MCF 10A (cell line): ENCODE measurements at places on chromosomes 5 and 9. TPM values are rescaled to one million over a fixed set of nuclear protein-coding genes. Genes with fewer than 3 reads are reported as not detected.
A peak's percentile ranks its signal among the peaks of the same experiment; 100 is the strongest.

The ANKRD18B gene
- total RNA-seq: 12.5 and 13.0 TPM in 2 replicates

DNA sequence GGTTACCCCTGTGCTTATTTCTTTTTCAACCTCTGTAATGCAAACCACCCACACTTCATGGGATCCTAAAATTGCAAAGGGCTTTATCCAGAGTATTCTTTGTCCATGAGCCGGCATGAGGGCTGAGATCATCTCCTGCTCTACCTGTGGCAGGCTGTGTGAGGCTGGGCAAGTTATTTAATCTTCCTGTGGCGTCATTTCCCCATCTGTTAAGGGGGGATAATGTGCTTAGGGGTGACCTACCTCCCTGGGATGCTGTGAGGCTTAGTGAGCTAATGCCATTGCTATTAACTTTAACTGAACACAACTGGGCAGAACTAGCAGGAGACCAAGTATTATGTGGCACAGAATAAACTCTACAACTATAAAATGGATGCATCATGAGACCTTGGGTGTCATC is 17.0 kb downstream of the FRMPD1 start:
- no peak overlapping the region for H3K4me3 ChIP-seq
- H3K36me3 ChIP-seq: no peaks in the 10 kb centered on the region

GRCh38 chr9:547314-547713 is 294.2 kb upstream of the DMRT1 start:
- H3K27ac ChIP-seq: no peak overlapping the region
- no peak for DNase-seq
- H3K4me3 ChIP-seq: no peak overlapping the region
- no peaks in the 10 kb centered on the region for H3K27me3 ChIP-seq
- peaks cover 41% of the 10 kb centered on the region for H3K4me1 ChIP-seq

DNA sequence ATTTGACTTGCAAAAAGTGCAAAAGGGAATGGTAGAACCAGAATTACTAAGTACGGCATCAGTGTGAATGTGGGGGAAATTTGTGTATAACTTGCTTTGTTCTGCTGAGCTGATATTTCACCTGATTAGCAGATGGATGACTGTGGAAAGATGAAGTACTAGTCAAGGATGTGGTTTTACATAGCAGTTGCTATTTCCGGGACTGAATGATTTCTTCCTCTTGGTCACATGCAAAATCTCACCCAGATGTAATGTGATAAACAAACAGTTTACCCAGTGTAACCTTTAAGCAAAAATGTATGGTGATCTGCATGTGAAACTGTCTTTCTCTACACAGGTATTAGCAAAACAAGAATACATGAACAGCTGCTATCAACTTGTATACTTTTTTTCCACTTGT is 46.1 kb downstream of the DCP2 start:
- H3K27ac ChIP-seq: no peak overlapping the region
- DNase-seq: no peak
- peaks cover 10% of the 10 kb centered on the region for H3K4me1 ChIP-seq
- peaks cover 68% of the 10 kb centered on the region for H3K36me3 ChIP-seq
- no peaks in the 10 kb centered on the region for H3K27me3 ChIP-seq
- H3K4me3 ChIP-seq: no peak overlapping the region

- DNase-seq: no peak
- no peaks in the 10 kb centered on the region for H3K36me3 ChIP-seq
- H3K27ac ChIP-seq: no peak overlapping the region
- no peaks in the 10 kb centered on the region for H3K4me1 ChIP-seq
Observed at GRCh38 chr9:86575137-86575536, 220.9 kb upstream of the TUT7 start.

- no peak overlapping the region for H3K27ac ChIP-seq
- H3K27me3 ChIP-seq: peaks cover 26% of the 10 kb centered on the region
- DNase-seq: no peak
- no peak overlapping the region for H3K4me3 ChIP-seq
- no peaks in the 10 kb centered on the region for H3K36me3 ChIP-seq
- no peaks in the 10 kb centered on the region for H3K4me1 ChIP-seq
Observed at GRCh38 chr9:2928411-2928810, 84.5 kb upstream of the PUM3 start.

DNA sequence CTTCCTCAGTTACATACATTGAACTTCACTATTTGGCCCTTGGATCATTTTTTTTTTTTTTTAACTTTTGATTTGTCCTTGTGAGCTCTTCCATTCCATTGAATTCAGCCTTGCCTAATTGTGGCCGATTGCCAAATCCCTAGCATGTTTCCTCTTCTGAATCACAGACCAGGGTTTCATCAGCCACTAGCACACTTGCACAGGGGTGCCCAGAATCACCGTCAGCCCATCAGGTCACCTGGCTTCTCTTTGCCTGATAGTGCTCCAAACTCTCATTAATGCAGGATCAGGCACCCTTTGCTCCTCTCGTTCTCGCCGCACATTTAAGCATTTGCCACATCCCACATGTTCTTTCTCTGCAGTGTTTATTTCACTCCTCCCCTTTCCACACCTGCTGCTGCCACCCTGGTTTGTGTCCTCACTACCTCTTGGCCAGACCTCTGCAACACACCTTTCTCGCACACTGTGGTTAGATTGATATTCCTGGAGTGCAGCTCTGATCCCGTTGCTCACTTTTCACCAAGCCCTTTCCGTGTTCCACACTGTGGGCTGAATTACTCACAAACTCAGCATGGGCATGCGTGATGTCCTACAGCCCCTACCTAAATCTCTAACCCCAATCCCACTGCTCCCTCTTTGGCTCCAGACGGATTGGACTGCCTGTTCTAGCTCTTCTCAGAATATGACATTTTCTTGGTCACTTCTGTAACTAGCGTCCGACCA is 9.8 kb downstream of the PIK3R1 start:
- peaks cover 85% of the 10 kb centered on the region for H3K4me1 ChIP-seq
- peak overlapping the region; percentile 92 for H3K27ac ChIP-seq
- peak; percentile 98 for DNase-seq
- peaks cover 92% of the 10 kb centered on the region for H3K36me3 ChIP-seq
- H3K4me3 ChIP-seq: peak overlapping the region; percentile 69

The SPATA31C1 gene
- not detected in 2 replicates for total RNA-seq

DNA sequence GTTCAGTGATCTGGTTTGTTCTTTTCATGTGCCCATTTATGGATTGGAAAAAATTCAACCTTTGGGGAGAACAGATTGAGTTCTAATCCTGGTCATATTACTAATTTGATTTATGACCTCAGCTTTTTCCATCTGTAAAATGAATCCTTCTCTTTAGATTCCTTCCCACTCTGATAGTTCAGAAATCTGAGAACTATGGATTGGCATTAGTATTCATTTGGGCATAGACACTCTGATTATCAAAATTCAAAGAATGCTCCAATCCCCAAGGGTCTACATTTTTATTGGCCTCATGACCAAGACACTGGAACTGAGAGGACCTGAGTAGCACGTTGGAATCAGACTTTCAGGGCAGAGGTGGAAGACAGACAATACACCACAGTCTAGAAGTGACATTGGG is 405.9 kb upstream of the PAPPA start:
- no peaks in the 10 kb centered on the region for H3K36me3 ChIP-seq
- H3K27me3 ChIP-seq: no peaks in the 10 kb centered on the region
- no peak overlapping the region for H3K4me3 ChIP-seq
- H3K27ac ChIP-seq: no peak overlapping the region
- no peak for DNase-seq

DNA sequence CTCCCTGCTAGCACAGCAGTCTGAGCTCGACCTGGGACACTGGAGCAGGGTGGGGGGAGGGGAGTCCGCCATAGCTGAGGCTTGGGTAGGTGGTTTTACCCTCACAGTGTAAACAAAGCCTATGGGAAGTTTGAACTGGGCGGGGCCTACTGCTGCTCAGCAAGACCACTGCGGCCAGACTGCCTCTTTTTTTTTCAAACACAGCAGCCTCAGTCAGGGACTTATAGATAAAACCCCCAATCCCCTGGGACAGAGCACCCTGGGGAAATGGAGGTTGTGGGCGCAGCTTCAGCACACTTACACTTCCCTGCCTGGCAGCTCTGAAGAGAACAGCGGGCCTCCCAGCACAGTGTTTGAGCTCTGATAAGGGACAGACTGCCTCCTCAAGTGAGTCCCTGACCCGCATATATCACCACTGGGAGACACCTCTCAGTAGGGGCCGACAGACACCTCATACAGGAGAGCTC is 151.1 kb upstream of the APC start:
- H3K27me3 ChIP-seq: peaks cover 29% of the 10 kb centered on the region
- H3K27ac ChIP-seq: no peak overlapping the region
- no peaks in the 10 kb centered on the region for H3K36me3 ChIP-seq
- no peaks in the 10 kb centered on the region for H3K4me1 ChIP-seq
- no peak for DNase-seq

DNA sequence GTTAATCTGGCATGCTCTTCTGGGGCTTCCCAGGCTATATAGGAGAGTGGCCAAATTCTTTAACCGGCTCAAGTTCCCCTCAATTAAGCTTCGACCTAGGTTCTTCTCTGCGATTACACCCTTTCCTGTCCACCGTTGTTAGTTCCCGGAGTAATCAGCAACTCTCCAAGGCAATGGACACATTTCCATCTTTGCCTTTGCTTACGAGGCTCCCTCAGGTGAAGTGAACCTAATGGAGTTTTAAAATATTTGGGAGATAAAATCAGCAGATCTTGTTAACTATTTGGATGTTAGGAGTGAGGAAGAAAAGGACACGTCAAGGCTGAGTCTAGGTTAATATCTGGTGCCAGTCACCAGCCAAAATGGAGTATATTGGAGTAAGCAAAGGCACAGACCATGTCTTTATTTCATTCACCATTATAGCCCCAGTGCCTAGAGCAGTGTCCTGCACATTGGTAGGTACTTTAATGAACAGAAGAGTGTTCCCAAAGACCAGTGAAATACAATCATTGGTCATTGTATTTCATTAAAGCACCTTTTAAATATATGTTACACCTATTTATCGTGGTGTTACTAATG is 515 bp downstream of the UTP15 start:
- H3K4me3 ChIP-seq: peak overlapping the region; percentile 84
- peak overlapping the region; percentile 94 for H3K27ac ChIP-seq
- no peaks in the 10 kb centered on the region for H3K27me3 ChIP-seq
- H3K4me1 ChIP-seq: peaks cover 11% of the 10 kb centered on the region

DNA sequence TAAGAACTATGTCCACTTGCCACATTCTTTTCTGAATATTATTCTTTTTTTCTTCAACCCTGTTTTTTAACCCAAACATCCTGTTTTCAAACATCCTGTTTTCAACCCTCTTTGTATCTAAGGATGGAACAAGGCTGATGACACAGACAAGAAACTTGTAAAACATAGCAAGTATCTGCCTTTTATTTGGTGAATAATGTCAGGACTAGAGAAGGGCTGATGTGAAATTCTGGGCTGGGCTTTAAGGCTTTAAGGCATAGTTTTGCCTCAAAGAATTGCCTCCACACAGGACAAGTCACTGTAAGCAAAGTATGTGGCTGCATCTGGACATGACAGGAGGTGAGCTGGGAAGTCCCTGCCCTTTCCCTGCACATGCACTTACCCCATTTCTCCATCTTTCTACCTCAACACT is 42.5 kb upstream of the RIC1 start:
- DNase-seq: no peak
- no peaks in the 10 kb centered on the region for H3K27me3 ChIP-seq
- no peak overlapping the region for H3K4me3 ChIP-seq
- no peaks in the 10 kb centered on the region for H3K4me1 ChIP-seq

The SPINK6 gene
- total RNA-seq: 0.56 and 1.9 TPM in 2 replicates

- peak overlapping the region; percentile 94 for H3K4me3 ChIP-seq
- H3K4me1 ChIP-seq: peaks cover 30% of the 10 kb centered on the region
- no peak for DNase-seq
Observed at GRCh38 chr5:122774519-122774860, 390 bp upstream of the SNX2 start.

The CTNND2 gene
- total RNA-seq: not detected in 2 replicates

DNA sequence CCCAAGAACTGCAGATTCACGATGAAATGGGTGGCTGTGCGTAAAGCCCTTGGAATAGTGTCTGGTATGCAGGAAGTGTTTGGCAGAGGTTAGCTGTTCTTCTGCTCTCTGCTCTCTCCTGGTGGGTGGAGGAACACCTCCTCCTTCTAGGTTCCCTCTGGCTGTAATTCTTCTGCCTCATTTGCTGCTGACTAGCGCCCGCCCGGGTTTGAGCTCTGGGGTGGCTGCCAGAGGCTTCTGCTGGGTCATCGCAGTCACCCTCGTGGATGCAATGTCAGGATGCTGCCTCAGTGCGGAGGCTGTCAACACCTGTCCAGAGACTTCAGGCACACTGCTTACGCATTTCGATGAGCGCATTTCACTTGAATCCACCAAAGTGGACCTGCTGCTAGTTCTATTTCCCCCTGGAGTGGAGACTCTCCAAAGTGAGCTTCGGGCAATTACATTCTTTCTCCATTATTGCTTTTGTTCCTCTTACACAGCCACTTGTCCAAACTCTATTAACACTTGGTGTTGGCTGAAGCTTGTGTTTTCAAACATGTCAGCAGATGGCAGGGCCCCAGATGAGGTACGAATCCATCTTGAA is 11.7 kb downstream of the DOCK2 start:
- H3K4me3 ChIP-seq: no peak overlapping the region
- no peaks in the 10 kb centered on the region for H3K36me3 ChIP-seq
- no peaks in the 10 kb centered on the region for H3K27me3 ChIP-seq
- DNase-seq: no peak
- no peak overlapping the region for H3K27ac ChIP-seq
- H3K4me1 ChIP-seq: peaks cover 7% of the 10 kb centered on the region

The PLAC8L1 gene
- total RNA-seq: 2.5 and 3.0 TPM in 2 replicates

The AJM1 gene
- total RNA-seq: 5.6 and 5.7 TPM in 2 replicates

- H3K4me3 ChIP-seq: no peak overlapping the region
- H3K27ac ChIP-seq: no peak overlapping the region
- H3K27me3 ChIP-seq: no peaks in the 10 kb centered on the region
- no peaks in the 10 kb centered on the region for H3K36me3 ChIP-seq
Observed at GRCh38 chr9:122394265-122395125, 23.7 kb downstream of the PTGS1 start.

The TRIM36 gene
- total RNA-seq: 4.9 and 7.1 TPM in 2 replicates

The PAEP gene
- not detected in 2 replicates for total RNA-seq

The TAF11L5 gene
- total RNA-seq: not detected in 2 replicates

DNA sequence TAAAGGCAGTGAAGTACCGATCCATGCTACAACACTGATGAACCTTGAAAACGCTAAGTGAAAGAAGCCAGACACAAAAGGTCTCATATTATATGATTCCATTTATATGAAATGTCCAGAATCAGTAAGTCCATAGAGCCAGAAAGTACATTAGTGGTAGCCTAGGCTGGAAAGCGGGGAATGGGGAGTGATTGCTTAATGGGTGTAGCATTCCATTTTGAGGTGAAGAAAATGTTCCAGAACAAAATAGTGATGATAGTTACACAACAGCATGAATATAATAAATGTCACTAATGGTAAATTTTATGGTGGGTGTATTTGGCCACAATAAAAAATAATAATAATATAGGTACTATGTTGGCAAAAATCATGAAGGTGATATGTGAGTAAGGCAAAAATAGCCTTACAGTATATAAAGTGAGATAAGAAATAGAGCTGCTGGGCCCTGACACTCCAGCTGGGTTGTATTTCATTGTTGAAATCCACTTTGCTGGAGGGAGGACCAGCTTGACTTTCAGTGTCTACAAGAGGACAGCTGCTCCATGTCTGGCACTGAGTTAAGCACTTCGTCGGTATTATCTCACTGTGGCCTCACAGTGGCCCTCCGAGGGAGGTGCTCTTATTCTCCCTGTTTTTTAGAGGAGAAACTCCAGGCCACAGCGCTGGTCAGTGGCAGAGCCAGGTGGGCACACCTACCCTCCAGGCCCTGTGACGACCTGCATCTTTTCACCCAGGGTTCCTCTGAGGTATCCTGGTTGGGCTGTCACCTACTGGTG is 22.4 kb upstream of the ANGPTL2 start:
- peaks cover 3% of the 10 kb centered on the region for H3K4me1 ChIP-seq
- no peak overlapping the region for H3K27ac ChIP-seq
- no peak overlapping the region for H3K4me3 ChIP-seq

The PKD2L2 gene
- total RNA-seq: not detected in 2 replicates
